NCI-H1417 treated with DMSO at 0.1 percent for 48 hours (cell line): ENCODE measurements at places on chromosomes 7 and 10.

- DNase-seq: no peak
These were observed 50.8 kb upstream of the IFRD1 start for GRCh38 chr7:112399501-112399900.

GRCh38 chr10:1190052-1190395 lies 133.8 kb downstream of the WDR37 start:
- DNase-seq: no peak

- DNase-seq: no peak
These were observed 20.6 kb downstream of the CAMK1D start for GRCh38 chr10:12369982-12370381.

- DNase-seq: no peak
These were observed 228.7 kb upstream of the KLF6 start for GRCh38 chr10:4013651-4014121.

DNA sequence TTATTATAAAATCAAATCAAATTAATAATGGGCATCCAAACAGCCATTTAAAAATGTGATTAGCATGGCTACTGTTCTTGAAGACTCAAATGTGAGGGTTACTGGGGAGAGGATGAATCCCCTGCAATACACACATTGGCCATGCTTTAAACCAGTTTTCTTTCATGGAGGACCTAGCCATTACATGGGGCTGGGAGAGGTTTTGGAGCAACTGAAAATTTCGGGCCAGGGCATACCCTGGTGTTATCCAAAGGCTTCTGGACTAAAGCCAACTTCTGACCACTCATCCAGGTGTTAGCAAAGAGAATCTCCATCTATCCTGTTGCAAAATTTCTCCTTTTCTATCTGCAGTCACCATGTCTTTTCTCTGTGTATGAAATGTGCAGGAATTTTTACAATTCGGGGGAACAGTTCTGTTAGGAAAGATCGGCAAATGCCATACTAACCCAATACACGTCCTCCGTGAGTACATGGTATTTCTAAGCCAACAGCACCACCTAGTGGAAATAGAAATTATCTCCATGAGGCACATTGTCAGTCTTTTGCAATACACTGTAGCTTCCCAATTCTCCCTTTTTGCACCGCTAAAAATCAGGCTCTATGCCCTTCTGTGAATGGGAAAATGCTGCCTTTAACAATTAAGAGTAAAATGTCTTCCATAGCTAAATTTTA lies 47.0 kb upstream of the ZNF107 start:
- no peak for DNase-seq

DNA sequence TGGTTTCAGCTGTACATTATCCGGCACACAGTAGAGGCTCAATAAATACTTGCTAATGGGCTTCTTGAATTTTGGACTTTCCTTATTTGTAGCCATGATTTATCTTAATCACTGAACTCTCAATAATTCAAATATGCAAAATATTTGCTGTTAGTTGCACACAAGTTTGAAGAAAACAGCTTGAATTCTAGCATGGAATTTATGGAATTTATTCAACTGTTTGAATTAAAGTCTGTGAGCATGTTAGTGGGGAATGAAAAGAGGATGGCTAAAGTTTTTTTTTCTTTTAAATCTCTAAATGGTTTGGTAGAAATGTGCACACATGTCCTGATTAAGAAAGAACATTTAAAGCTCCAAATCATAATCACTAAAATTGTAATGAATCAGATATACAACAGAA lies 42.5 kb downstream of the SIRT1 start:
- DNase-seq: no peak

- DNase-seq: no peak
These were observed 6.8 kb downstream of the TACR2 start for GRCh38 chr10:69409968-69410367.

- no peak for DNase-seq
These were observed 97.0 kb downstream of the CTBP2 start for GRCh38 chr10:125063256-125063925.

DNA sequence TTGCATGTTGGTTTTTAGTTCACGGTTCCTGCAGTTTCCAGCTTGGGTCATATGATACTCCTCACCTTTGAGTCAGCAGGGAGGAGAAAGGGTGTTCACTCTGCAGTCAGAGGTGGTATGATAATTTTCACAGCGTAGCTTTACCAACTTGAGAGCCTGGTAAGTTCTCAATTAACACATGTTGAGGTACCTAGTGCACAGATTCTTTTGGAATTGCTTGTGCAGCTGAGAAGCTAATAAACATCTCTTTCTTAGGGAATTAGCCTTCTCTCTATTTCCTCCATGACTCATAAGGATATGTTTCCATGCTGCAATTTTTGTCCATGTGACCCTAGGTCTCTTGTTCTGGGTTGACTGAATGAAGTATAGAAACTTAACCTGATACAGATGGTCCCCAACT lies 166.6 kb downstream of the KIF20B start:
- DNase-seq: no peak

DNA sequence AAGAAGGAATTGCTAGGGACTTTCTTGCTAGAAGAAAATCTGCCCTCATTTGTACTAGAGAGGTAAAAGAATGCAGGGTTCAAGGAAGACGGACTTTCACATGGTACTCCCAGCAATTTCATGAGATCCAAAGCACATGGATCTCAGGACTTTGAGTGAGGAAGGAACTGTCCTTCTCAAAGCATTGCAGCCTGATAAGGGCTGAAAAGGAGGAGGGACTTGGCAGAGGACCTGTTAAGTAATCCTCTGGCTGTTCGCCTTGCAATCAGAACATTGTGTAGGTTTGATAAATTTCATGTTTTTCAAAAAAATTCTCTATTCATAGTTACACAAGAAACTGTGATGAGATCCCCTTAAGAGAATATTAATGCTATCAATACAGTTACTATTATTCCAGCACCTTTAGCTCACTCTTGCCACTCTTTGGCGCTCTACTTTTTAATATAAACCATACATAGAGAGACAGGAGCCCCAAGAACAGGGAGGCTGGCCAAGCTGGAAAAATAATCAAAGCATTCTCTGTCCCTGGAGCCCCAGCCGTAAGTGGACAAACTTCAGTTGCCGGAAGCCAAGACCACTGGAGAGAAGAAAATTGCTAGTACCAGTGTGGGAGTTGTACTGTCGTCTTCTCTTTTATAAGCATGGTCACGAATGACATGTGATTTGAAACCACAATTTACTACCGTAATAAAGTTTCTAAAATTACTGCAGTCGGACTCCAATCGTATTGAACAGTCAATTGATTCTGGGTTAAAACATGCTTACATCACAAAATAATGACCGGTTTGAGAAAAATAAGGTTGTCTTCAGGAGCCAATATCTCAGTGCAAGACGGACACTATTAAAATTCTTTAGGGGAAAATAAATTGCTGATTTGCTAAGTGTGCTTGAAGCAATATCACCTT lies 424.4 kb downstream of the SDK1 start:
- no peak for DNase-seq

DNA sequence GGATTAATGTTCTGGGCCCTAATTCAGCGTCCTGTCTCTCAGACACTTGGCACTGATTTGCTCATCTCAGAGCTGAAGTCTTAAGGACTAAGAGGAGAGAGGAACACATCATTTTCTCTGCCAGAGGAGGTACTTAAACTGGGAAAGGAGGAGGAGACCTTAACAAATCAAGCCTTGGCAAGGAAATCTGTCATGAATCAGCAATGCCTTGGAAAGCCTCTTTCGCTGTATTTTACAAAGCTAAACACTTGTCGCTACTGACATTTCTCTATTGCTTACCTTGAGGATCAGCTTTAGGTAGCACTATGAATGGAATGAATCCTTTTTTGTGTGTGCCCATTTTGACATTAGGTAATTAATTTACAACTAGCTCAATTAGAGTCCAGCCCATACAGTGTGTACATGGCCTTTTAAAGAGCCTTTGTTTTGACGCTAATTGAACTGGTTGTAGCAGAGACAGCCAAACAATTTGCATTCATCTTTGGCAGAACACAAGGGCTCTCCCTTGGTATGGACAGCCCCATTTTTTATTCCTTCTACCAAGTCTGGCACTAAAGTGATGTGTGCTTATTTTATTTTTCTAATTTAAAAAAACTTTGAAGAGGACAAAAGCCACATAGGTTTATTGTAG lies 37.4 kb downstream of the AUTS2 start:
- DNase-seq: no peak

DNA sequence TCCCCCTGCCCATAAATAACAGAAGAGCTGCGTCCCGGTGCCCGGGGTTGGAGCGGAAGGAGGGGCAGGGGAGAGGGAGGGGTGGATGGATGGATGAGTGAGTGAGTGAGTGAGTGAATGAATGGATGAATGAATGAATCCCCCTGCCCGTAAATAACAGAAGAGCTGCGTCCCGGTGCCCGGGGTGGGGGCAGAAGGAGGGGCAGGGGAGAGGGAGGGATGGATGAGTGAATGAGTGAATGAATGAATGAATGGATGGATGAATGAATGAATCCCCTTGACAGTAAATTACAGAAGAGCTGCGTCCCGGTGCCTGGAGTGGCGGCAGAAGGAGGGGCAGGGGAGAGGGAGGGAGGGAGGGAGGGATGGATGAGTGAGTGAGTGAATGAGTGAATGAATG lies 7.6 kb upstream of the UNCX start:
- DNase-seq: no peak

DNA sequence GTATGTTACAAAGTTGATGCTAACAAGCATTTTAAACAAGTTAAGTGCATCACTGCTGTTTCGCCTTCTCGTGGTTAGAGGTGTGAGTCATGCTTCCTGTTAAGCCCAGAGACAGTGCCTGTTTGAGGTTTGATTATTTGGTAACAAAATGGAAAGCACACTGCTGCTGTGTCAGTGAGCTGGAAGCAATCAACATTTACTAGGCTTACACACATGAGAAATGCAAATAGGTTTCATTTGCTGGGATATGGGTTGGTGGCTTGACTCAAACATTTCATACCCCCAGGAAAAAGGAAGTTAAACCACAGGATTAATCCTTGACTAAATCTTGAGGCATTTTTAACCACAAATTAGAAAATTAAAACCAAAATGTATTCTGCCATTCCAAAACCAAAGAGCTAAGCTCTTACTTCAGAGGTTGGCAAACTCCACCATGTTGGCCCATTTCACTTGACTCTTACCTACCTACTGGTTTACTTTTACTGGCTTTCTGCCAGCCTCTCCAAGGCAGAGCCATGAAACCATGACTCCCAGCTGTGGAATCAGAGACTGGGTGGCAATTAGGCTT lies 139.2 kb downstream of the ETV1 start:
- DNase-seq: no peak

- DNase-seq: no peak
These were observed 55.4 kb downstream of the FAM241B start for GRCh38 chr10:69685426-69685801.
